ENCODE measurements at places on chromosomes 3 and 15.

DNA sequence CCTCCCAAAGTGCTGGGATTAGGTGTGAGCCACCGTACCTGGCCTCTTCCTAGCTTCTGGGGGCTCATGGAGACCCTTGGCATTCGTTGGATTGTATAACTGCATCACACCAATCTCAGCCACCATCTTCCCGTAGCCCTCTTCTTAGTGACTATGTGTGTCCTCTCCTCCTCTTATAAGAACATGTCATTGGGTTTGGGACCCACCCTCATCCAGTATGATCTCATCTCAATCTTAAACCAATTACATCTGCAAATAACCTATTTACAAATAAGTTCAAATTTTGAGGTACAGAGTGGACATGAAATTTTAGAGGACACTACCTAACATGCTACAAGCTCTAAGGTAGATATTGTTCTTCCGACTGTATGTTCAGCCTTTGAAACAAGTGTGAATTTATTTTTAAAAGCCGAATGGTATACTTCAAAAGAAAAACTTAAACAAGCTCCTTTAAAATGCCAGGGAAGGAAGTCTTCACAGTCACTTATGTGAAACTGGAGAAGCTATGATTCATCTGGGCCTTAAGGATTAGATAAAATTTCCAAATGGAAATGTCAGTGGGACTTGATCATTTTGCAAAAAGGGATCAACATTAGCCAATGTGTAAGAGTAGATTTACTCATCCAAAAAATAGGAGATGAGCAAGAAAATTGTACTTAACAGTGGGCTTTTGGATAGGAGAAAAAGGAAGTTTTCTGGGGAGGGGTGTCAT, 225.7 kb downstream of the MEX3B start:
- DNase-seq, result no peak

DNA sequence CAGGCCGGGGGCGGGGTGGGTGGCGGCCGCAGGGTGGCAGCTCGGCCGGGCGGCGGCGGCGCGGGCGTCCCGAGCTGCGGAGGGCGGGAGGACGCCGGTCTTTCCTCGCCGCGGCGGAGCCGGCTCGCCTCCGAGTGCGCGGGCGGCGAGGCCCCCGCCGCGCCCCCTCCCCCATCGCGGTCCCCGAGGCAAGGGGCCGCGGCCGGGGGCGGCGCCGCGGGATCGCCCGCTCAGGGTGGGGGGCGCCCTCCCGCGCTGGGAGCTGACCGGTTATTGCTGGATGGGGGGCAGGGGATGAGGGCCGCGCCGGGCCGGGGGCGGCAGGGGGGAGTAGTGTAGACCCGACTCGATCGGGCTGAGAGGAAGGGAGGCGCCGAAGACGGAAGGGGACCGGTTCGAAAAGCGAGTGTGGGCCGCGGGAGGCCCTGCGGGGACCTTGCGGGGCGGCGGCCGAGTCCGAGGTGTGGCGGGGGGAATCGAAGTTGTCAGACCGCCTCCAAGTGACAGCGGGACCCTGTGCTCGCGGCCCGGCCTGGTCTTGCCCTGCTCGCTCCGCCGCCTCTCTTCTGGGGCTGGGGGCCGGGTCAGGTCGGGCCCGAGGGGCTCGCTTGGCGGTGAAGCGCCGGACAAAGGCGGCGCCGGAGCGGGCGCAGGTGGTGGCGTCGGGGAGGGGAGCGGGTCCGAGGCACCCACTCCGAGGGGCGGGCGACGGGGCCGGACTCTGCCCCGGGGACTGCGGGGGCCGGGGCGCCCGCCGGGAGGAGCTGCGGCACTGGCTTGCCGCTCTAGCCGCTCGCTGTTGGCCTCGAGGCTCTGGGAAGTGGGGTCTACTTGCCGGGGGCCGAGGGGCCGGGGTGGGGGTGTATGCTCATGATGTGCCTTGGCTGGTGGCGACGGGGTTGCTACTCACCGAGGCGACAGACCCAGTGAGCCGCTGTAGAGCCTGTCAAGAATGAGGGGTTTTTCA, 1.1 kb downstream of the BAHD1 start:
- DNase-seq, result no peak

GRCh38 chr3:46154311-46154710, 53.8 kb downstream of the CCR1 start:
- DNase-seq, result no peak

DNA sequence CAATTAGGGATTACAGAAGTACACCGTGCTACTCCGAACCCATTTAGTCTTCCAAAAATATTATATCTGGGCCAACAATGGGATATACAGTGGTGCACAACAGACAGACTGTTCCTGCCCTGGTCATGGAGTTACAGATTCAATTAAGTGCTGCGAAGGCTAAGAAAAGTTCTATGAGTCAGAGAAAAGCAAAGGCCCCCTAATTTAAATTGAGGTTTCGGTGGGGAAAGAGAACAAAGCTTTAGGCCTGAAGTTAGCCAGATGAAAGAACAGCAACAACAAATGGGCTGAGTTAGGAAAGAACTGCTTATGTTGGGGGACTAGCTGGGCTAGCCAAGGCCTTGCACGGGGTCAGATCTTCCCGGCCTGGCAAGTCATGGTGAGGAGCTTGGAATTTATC, 131.8 kb downstream of the MDFIC2 start:
- DNase-seq, result no peak

DNA sequence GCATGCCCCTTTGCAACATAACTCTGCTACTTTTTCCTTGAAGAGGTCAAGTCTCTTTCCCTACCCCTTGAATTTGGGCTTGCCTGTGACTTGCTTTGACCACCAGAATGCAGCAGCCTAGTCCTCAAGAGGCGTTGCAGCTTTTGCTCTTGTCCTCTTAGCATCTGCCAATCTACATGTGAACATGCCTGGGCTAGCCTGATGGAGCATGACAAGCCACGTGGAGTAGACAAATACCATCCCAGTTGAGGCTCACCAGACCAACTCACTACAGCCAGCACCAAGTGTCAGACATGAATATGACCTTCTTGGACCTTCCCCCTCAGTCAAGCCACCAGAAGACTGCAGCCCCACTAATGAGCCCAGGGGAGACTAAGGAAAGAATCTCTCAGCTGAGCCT, 32.9 kb downstream of the AMOTL2 start:
- no peak for DNase-seq

- DNase-seq, result no peak
Observed at GRCh38 chr3:185678027-185678426, 91.9 kb downstream of the SENP2 start.

DNA sequence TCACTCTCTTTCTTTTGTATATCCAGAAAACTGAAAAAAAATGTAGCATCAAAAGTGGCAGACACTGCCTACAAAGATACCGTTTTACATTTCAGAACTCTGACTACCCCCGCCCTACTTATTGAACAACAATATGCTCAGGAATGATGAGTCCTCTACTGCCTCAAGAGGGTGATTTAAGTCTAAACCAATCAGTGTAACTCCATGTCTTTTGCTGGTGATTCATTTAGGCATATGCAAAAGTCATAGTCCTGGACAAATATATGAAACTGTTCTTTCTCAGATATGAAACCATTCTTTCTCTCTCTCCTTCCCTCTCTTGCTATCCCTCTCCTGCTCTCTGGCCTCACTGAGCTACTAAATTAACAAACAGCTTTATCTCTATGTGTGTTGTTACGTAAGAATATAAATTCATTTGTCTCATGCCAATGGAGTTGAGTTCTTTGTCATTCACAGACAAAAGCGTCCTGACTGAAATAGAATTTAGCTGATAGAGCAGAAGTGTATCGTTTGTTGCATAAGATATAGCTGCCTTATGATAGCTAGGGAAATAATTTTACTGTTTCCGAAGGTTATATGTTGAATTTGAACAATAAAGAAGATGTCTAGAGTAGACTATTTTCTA, 133.7 kb upstream of the OSTN start:
- DNase-seq, result no peak

DNA sequence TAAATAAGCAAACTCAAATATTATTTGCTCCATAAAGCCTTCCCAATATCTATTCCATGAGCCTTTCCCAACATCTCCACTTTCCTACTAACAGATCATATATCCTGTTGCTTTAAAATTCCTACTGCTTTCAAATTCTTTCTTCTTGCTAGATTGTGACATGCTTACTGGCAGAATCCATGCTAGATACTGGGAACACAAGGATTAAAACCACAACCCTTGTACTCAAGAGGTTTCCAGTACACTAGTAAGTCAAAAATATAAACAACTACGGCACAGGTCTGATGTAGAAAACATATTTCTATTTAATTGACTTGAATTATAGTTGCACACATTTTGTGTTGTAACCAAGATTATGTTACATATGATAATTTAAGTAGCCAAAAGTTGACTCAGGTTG, 275.0 kb downstream of the ZBTB20 start:
- DNase-seq, result no peak

- peak; percentile 56 for DNase-seq
Observed at GRCh38 chr15:67180514-67181191, 73.8 kb downstream of the AAGAB start.

- DNase-seq, result no peak
Observed at GRCh38 chr3:114834175-114834940, 312.7 kb downstream of the ZBTB20 start.

GRCh38 chr3:31699309-31699953, 166.7 kb downstream of the STT3B start:
- DNase-seq, result no peak

DNA sequence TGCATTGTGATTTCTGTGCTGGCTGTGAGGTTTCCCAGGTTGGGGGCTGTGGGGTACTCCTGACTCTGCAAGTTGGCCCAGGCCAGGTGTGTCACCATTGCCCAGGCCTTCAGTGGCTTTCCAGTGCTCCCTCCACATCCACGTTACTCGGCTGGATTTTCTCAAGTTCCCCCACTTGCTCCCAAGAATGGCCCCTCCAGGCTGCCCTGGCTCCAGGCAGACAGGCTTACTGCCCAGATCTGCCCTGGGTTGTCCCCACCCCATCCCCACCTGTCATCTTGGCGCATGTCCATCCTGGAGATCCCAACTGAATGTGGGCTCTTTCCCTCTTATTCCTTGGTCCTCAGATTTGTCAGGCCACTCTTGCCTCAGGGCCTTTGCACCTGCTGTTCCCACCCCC, 3.6 kb downstream of the APBA2 start:
- no peak for DNase-seq

DNA sequence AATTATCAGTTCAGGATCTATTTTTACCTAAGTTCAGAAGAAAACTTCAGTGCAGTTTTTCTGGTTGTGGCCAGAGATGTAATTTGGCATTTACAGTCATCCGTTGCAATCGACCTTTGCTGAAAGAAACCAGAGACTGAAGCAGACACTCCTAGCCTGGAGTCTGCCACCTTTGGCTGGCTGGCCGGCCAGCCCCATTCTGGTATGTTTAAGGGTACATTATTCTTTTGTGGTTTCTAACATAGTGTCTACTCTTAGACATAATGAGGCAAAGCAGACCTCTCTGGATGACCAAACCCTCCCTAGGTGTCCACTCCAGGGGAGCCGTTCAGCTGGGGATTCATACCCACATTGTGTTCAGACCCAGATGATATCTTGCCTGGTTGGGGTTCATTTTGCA, 275.9 kb upstream of the TPM1 start:
- DNase-seq, result no peak

GRCh38 chr3:185316740-185317412, 46.1 kb upstream of the MAP3K13 start:
- no peak for DNase-seq

DNA sequence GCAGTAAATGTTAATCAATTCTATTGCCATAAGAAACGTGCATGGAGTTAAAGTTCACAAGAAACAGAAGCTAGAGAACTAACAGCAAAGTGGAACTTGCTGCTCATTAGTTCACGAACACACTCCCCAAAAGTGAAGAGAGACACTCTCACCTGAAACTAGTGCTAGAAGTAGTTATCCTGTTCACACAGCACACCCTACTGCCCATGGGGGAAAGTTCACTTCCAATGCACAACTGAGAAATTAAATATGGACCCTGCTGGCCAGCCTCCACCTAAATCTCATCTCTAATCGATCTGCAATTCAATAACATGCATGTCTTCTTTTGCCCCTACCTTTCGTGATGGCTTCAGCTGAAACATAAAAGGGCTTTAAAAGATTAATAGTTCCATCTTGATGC, 39.4 kb upstream of the FRMD4B start:
- no peak for DNase-seq

DNA sequence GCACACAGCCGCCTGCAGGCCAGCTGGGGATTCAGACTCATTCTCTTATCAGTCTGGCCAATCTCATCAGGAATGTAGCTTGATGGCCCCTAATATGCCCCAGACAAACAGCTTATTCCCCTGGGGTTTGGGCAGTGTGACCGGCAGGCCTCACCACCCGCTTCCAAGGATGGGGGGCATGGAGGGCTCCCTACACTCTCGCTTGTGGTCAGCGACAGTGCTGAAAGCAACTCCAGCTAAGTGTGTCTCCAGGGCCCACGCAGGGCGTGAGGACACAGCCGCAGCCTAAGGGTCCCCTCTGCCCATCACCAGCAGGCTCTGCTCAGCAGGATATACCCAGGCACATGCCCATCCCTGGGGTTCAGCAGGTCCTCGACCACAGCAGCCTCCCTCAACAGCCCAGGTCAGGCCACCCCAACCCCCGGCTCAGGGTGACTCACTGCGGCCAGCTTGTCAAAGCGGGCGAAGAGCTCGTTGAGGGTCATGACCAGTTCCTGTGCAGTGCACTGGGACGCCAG, 116.7 kb downstream of the ADCY5 start:
- DNase-seq, result peak; percentile 73

- no peak for DNase-seq
Observed at GRCh38 chr15:70083946-70084345, 13.8 kb downstream of the TLE3 start.

GRCh38 chr3:16509721-16510619, 3.5 kb downstream of the RFTN1 start:
- DNase-seq, result no peak

GRCh38 chr3:188567478-188568195, 413.7 kb downstream of the LPP start:
- DNase-seq, result no peak

DNA sequence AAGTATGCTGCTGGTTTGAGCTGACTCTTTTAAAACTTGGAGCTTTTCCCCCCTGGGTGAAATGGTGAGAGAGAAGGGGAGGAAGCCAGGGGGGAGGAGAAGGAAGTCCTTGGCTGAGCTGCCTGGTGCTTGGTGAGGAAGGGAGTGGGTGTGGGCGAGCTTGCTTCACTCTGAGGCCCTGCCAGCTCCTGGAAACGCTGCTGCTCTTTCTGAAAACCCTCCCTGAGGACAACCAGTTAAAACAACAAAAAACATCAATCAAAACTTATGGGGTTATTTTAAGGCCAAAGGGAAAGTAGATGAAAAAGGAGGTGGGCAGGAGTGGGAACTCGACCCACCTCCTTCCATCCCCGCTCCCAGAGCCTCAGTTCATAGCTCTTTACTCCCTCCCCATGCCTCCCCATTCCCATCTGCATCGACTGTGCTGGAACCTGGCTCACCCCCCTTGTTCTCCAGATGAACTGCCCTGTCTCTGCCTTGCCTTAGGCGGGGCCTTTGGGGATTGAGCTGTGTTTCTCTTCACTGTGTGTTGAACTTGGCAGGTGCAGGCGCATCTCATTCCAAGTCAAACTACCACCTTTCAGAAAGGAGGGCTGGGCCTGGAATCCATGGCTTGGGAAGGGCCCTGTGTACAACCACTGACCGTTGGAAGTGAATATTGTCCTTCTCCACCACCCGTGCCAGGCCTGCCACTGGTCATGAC, 166.1 kb downstream of the ZNF621 start:
- DNase-seq, result peak; percentile 81

- DNase-seq, result peak; percentile 85
Observed at GRCh38 chr15:86624261-86625036, 544.8 kb downstream of the AGBL1 start.
